ENCODE measurements at places on chromosomes 6 and 20.

DNA sequence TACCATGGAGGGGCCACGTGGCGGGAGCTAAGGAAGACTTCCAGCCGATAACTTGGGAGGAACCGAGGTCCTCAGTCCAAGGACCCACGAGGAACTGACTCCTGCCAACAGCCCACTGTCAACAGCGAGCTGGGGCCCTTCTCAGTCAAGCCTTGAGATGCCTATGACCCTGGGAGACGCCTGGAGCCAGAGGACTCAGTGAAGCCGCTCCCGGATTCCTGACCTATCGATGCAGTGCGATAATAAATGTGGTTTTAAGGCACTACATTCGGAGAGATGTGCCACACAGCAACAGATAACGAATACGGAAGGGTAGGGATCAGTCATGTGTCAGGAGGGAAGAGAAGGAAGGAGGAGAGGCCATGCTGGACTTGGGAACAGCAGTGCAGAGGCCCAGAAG is 208.5 kb downstream of the NFATC2 start:
- no peak for DNase-seq

DNA sequence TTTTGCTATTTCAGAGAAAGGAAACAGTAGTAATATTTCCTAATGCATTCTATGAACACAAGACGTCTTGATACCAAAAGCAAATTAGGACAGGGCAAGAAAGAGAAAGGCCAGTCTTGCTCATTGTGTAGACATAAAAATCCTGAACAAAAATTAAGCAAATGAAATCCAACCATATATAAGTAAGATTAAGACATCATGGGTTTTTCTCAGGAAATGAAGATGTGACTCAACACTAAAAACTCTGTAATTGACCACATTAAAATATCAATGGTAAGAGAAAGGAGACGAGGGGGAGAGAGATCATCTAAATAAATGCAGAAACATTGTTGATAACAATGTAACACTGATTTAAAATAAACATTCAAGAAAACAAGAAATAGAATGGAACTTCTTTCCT is 205.4 kb downstream of the SOD2 start:
- no peak for DNase-seq

DNA sequence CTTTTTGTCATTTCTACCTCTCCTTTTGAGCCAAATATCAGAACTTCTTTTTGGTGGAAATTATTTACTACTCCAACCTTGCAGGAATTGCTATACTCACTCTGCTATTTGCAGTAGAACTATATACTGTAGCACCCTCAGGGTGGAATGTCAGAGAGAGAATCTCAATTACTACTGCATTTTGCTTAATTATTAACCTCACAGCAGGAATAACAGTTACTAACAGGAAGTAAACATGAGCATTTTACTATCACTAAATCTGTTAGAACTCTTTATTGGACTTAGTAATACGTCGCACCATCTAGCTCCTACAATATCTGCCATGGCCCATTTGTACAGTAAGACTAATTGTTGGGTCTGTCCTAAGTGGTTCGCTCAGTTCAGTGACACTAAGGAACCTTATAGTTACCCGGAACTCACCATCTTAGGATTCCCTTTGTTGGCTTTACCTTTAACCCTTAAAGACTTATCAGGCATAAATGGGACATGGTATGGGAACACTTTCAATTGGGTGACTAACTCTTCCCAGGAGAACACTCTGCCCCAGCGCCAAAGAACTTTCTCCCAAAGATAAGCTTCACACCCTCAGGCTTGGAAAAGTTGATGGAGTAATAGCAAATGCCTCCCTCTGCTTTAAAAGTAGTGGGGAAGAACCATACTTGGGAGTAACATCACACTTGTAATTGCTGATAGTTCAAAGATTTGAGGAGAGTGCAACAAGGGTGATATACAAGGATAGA is 38.8 kb downstream of the PLN start:
- DNase-seq = no peak

- DNase-seq = no peak
Observed at GRCh38 chr6:13075141-13075845, 253.0 kb downstream of the TBC1D7 start.

GRCh38 chr6:137353842-137354397 is 134.7 kb upstream of the IFNGR1 start:
- no peak for DNase-seq

DNA sequence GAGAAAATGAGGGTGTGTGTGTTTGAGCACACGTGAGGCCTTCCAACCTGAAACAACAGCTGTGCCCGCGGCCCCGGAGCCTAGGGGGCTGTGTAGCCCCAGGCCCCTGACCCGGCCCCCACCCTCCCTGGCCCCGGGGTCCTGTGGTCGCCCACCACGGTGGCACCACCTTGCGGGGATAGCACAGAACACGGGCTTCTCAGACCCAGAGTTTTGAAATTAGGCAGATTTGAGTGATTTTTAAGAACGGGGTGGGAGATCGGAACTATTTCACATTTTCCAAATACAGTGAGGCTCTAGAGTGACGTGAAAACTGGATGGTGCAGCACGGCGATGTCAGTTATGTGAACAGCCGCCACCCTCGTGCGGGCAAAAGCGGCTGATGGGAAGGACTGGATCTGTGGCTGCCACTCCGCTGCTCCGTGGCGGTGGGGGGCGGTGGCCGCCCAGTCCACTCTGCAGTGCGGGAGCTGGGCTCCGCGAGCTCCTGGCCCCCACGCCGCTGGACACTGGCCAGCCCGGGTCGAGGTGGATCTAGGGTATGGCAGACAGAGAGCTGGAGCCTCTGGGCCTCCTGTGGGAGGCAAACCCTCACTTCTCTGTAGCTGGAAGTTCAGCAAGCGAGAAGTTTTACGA is 17.3 kb upstream of the BHLHE23 start:
- no peak for DNase-seq

GRCh38 chr20:18721551-18722115 is 92.0 kb upstream of the SCP2D1 start:
- no peak for DNase-seq

GRCh38 chr20:17530716-17531664 is at the start of gene BFSP1:
Gene BFSP1, minus strand, starts transcription at chr20:17531379. Its CDS starts 50 bp downstream, at chr20:17531329.
- peak; percentile 34 for DNase-seq

DNA sequence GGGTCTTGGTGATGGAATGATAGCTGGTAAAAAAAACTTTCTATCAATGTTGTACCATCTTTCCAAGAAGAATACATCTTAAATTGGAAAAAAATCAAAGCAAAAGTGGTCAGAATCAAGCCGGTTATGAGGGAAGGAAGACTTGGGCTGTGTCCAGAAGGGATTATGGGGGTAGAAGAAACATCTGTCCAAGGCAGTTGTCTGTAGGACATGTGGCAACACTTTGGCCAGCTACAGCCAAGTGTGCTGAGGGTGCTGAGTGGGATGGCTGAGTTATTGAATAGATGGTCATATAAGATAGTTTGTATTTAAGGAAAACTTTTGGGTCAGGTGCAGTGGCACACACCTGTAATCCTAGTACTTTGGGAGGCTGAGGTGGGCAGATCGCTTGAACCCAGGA is 38.4 kb downstream of the INSM1 start:
- no peak for DNase-seq

DNA sequence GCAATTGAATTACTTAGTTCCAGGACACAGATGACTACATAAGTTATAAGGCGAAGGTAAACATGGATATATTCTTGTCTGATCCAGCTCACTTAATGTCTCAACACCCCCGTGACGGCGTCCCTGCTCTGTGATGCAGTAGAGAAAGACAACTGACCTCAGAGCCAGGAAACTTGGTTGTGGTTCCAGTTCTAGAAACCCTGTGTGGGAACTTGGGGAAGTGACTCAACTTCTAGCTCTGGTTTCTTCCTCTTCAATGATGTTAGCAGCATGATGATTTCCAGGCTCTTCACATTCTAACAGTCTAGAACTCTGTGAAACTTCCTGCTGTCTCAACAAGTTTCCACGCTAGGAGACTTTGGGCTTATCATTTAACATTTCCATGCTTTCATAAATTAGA is 18.4 kb downstream of the LAMA4 start:
- peak; percentile 8 for DNase-seq

DNA sequence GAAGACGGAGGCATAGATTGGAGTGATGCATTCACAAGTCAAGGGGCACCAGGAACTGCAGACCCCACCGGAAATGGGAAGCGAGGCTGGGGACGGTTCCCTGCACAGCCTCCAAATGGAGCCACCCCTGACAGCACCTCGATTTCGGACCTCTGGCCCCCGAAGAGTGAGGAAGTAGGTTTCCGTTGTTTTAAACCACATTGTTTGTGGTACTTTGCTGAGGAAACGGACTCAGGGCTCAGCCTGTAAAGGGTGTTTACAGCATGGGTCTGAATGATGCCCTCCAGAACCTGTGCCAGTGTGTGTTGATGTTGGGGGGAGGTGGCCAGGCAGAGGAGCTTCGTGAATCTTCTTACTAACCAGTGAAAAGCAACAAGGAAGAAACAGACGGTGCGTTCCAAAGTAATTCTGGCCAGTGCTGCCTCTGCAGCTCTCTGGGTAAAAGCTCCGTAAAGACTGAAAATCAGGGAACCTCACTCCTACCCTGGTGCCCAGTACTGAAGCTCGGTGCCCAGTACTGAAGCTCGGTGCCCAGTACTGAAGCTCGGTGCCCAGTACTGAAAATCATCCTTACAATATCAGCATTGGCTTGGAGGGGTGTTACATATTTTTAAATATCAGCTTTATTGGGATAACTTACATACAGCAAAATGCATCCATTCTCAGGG is 30.1 kb upstream of the CCR6 start:
- no peak for DNase-seq

GRCh38 chr6:163721435-163721834 is 306.9 kb downstream of the QKI start:
- no peak for DNase-seq

DNA sequence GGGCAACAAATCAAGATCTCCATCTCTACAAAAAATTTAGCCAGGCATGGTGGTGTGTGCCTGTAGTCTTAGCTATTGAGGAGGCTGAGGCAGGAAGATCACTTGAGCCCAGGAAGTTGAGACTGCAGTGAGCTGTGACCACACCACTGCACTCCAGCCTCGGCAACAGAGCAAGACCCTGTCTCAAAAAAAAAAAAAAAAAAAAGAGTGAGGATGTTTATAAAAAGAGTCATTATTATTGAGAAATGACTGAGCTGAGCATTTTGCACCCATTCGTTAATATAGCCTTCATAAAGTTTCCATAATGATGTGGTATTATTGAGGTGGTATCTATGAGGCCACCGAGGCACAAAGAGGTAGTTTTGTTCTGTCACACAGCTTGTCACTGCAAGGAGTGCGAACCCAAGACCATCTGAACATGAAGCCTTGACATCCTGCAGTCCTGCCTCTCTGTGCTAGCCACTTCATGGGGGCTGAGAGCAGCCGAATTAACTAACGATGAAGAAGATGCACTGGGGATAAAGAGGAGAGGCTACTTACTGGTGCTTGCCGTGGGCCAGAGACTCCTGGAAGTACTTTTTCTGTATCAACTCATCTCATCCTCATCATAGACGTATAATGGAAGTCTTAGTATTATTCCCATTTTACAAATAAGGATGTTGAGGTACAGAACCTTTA is 175.5 kb downstream of the BCAS1 start:
- no peak for DNase-seq

GRCh38 chr6:161667957-161668356 is 394.1 kb upstream of the AGPAT4 start:
- no peak for DNase-seq

DNA sequence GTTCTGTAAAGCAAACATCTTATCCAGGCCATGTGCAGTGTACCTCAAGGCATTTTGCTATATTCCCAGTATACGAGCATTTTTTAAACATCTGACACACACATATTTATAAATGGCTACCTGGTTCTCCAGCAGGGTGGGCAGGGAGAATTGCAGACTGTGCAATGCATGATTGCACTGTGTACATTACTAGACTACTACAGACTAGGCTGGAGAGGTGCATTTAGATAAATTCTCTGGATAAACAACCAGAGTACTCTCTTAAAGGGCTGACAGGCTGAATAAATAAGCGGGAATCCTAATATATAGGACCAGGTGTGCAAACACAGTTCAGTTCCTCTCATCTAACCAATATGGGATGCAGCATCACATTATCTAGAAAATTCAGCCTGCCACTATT is 428.3 kb upstream of the ARID1B start:
- DNase-seq = no peak

Measured in stimulated activated CD8-positive, alpha-beta memory T cell treated with anti-CD3 and anti-CD28 coated beads, Interleukin-7, amount 100 ng/mL, for 4 hours (primary cell).